Peyer's patch (tissue), 4 donors: ENCODE measurements at places on chromosomes 3 and 15. TPM values are rescaled to one million over a fixed set of nuclear protein-coding genes. Genes with fewer than 3 reads are reported as not detected.

GRCh38 chr15:81117136-81117535 lies 16.9 kb upstream of the CFAP161 start:
- DNase-seq, result no peak

GRCh38 chr15:25381579-25381978 lies 57.2 kb downstream of the UBE3A start:
- DNase-seq, result no peak

The B3GALNT1 gene
- 0.40 TPM for total RNA-seq

DNA sequence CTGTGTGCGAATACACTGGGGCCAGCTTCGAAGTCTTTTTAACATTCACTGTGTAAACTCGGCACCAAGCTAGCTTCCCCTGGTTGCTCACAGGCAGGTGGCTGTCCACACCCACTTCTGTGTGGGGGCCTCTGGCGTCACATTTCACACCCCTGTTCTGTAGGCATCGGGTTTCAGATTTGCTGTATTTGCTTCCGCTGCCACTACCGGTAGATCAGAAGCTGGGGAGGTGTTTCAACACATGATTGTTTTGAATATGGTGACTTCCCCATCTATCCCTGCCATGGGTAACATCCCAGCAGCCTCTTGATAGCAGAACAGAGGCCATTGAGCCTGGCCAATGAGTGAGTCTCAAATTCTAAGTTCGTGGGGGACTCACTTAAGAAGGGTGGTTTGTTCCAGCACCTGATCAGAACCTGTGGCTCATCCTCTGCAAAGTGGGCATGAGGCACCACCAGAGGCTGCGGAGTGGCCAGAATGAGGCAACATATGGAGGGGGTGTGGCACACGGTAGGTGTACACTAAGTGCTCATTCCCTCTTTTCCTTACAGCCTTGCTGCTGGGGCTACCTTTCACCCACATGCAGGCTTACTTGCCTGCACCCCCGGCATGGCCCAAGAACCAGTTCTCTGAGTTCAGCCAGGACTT lies 61.5 kb downstream of the IQSEC1 start:
- DNase-seq, result peak; percentile 95

DNA sequence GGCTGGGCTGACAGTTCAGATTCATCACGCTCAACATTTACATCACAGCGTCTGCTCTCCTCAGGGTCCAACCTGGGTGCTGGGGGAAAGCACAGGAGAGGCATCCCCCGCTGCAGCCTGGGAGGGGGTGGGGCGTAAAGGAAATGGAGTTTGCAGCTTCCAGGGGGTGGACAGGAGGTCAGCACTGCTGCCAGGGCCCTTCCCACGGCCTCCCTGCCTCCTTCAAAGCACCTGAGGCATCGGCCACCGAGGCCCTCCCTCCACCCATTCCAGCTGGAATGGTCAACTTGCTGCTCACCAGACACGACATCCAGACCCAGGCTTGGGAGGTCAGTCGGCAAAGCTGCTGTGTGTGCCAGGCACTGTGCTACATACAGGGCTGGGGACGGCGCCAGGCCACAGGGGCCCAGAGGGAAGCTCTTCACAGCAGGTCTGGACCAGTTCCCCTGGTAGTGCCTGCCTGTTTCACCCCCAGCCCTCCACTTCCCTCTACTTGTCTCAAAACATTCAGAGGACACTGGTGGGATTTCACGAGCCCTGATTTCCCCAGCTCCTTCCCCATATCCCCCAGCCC lies 120.7 kb downstream of the ANP32A start:
- no peak for DNase-seq

GRCh38 chr15:84762840-84763572 lies 14.6 kb downstream of the ZNF592 start:
- DNase-seq, result no peak

DNA sequence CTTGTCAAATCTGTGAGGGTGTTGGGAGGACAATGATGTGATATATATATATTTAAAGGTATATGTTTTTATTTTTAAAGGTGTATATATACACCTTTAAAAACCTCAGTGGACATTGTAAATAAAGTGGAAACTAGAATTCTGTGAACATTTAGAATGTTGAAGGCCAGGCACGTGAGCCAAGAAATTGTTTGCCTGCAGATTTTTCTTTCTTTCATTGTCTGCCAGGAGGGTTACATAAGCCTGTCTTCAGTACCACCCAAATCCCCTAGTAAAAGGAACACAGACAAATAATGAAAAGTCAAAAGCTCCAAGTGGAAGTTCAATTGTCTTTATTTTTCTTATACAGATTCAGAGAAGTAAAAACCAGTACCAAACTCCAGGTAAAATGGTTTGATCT lies 42.4 kb downstream of the TM4SF4 start:
- DNase-seq, result no peak

DNA sequence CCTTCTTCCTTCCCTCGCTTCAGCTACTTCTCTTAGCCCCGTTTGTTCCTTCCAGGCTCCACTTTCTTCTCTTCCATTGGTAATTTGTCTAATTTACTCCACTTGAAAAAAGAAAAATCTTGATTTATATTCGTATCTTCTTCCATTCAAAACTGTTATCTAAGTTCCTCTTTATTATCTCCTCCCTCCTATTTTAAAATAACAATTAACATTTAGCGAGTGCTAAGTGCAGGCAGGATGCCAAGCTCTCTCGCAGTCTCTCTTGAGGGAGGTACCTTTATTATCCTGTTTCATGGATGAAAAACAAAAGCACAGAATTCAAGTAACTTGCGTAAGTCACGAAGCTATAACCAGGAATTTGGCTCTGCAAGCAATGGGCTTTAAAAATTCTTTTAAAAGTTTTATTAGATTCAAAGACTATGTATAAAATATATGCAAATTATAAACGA lies 418.9 kb upstream of the NAALADL2 start:
- no peak for DNase-seq

The MEGF11 gene
- not detected for total RNA-seq

DNA sequence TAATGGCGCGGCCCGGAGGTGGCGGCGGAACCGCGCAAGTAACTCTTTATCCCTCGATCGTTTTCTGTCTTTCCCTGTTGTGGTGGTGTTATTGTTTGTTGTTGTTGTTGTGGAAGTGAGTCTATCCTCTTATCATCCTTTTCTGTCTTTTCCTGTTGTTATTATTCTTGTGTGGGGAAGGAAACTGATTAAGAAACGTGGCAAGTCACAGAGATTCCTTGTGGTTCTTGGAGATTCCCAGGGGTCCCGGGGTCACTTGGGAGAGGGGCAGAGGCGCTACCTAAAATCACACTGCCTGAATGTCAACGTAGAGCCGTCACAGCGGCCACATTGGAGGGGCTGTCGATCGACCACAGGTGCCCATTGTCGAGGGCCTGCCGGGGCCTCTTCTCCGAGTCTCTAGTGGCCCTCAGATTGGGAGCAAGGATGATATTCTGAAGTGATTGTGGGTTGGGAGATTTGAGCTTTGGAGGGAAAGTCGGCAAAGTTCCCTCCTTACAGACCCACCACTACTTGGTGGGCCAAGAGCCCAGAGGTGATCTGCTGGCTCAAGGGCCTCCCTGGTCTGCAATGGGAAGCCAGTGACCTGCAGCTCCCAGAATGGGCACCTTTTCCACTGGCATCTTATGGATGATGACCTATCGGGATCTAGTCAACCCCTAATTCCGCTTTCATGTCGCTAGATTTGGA lies 790 bp downstream of the PARP14 start:
- no peak for DNase-seq

The MAGEL2 gene
- not detected for total RNA-seq

GRCh38 chr3:170324962-170325361 lies 32.6 kb upstream of the SKIL start:
- DNase-seq, result no peak

DNA sequence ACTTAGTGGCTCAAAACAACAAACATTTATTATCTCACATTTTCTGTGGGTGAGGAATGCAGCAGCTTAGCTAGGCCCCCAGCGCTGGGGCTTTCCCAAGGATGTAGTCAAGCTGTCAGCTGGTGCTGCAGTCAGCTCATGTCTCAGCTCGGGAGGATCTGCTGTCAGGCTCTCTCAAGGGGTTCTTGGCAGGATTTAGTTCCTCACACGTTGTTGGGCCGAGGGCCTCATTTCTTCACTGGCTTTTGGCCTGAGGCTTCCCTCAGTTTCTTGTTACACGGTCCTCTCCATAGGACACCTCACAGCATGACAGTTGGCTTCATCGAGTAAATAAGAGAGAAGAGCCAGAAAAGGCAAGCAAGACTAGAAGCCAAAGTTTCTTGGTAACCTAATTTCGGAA lies 13.7 kb upstream of the U2SURP start:
- no peak for DNase-seq

- no peak for DNase-seq
Observed at GRCh38 chr15:42695527-42696071, 41.3 kb downstream of the CDAN1 start.

GRCh38 chr3:122992676-122993075 lies 34.9 kb downstream of the SEMA5B start:
- no peak for DNase-seq

- DNase-seq, result no peak
Observed at GRCh38 chr3:126197854-126198584, 17.6 kb upstream of the ALDH1L1 start.

The ECE2 gene
- total RNA-seq, result not detected

- no peak for DNase-seq
Observed at GRCh38 chr3:169886671-169887070, 16.9 kb upstream of the LRRC31 start.

GRCh38 chr3:2372306-2372705 lies 273.6 kb downstream of the CNTN4 start:
- DNase-seq, result no peak

- DNase-seq, result no peak
Observed at GRCh38 chr3:62558549-62559112, 185.3 kb upstream of the FEZF2 start.

The SLC24A5 gene
- total RNA-seq, result not detected

- no peak for DNase-seq
Observed at GRCh38 chr3:195751560-195751959, 30.8 kb downstream of the MUC20 start.

DNA sequence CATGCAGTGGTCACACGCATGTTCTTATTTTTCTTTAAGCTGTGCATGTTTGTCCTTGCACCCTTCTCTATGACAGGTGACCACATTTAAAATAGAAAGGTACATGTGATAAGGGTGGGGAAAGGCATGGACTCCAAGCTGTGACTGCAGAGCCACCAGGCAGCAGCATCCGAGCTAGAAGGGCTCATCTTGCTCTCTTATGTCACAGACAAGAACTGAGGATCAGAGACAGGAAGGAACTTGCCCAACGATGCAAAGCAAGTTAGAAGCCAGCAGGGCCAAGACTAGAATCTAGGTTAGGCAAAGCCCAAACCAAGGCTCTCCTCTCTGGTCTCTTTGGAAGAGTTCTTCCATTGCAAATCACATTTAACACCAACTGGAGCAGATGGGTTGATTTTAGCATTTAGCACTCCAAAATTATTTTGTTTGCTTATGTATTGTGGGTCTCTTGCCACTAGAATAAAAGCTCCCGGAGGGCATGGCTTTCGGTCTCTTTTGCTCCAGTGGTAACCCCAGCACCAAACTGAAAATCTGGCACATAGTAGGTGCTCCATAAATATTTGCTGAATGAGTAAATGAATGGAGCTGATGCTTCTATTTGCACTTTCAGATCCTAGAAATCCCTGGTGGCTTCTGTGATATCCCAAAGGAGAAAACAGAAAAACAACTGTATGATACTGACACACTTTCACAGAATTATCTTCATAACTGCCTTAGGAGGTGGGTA lies 84.3 kb downstream of the IQSEC1 start:
- DNase-seq, result no peak

- no peak for DNase-seq
Observed at GRCh38 chr15:36398212-36398611, 181.2 kb upstream of the CDIN1 start.

GRCh38 chr3:175417426-175417825 lies 558.3 kb downstream of the NAALADL2 start:
- DNase-seq, result no peak

DNA sequence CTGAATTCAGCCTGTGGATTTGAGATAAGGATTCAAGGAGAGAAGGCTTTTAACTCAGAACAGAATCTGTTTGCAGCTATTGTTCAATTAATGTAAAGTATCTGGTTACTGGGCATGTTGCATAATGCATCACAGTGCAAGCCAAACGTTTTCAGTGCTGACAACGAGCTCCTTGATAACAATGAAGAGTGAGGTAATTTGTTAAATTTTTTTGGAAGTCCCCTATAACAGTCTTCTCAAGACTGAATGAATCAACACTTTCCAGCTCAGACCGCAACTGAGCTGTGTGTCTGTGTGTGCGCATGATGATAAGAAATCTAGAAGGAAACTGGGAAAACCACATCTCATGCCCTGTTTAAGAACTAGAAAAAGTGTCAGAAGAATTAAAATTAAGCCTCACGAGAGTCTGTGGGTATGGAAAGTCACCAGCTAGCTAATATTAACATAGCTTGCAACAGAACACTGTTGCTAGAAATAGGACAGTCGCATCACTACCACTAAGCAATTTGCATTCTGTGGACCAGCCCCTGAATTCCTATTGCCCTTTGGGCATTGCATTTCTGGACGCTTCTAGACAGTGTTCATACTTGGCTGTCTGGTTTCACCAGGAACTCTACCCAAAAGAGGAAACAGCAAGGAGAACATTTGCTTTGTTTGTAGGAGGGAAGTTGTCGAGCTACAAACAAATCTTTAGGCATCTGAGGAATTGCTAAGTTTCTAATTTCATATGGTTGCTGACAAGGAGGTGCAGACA lies 43.7 kb upstream of the ATP2C1 start:
- no peak for DNase-seq

DNA sequence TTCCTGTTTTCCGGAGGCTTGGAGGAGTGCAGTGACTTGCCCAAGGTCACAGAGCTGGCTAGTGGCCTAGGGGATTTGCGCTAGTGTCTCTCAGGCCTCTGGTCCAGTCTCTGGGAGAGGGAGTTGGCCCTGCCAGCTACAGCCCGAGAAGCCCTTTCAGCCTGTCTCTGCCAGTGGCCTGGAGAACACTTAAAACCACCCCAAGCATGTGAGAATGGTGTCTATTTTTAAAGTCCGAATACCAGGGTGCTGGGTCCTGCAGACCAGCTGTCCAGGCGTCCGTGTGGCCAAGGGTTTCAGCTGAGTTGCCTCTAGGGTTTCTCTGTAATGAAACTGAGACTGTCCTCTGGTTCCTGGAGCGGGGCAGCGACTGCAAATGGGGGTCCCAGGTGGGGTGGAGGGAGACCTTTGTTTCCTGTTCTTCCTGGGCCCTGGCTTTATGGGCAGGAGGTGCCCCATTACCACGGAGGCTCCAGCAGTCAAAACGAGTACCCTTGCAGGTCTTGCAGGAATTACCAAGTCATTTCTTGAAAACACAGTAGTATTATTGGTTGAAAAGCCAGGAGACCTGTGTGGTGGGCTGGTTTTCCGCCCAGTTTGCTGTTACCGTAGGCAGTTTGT lies 2.2 kb downstream of the CAND2 start:
- no peak for DNase-seq

- DNase-seq, result no peak
Observed at GRCh38 chr3:24595796-24596195, 101.1 kb upstream of the THRB start.

The PLSCR2 gene
- total RNA-seq, result not detected
